Epithelial cell of esophagus (primary cell): ENCODE measurements at places on chromosomes 5 and 9.
A peak's percentile ranks its signal among the peaks of the same experiment; 100 is the strongest.

DNA sequence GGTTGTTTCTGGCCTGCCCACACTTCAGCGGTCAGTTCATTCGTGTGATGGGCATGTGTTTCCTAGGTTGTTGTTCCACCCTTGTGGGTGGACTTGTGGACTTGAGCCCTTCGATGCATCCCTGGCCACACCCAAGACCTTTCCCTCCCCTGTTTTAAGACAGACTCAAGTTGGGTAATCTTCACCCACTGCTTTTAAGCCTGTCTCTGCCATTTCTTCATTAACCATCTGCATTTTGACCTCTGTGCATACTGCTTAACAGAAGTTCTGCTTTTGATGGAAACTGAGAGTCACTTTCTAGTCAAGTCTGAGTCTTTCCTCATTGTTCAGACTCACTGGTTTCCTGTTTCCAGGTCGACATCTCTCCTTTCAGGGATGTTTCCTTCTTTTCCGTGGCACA lies 233.7 kb downstream of the ARHGEF28 start:
- no peak for DNase-seq

- no peak for DNase-seq
Measured at GRCh38 chr9:7341571-7341970, 458.0 kb downstream of the DMAC1 start.

- DNase-seq: no peak
Measured at GRCh38 chr9:6926436-6926835, 168.7 kb downstream of the KDM4C start.

DNA sequence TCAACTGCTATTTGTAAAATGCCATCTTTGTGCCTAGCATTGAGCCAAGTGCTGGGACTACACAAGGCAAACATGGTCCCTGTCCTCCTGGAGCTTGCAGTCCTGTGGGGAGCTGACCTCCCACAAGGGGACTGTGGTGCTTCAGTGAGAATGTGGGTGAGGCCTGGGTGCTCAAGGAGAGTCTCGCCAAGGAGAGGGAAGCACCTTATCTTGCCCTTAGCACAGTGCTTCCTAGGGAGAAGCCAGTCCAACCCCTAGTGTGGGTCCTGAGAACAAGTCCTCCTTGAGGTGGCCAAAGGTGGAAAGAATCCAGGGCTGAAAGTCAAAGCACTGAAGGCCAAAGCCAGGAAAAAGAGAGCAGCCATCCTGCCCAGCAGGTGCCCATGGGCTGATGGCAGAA lies 31.1 kb upstream of the MVB12B start:
- no peak for DNase-seq

DNA sequence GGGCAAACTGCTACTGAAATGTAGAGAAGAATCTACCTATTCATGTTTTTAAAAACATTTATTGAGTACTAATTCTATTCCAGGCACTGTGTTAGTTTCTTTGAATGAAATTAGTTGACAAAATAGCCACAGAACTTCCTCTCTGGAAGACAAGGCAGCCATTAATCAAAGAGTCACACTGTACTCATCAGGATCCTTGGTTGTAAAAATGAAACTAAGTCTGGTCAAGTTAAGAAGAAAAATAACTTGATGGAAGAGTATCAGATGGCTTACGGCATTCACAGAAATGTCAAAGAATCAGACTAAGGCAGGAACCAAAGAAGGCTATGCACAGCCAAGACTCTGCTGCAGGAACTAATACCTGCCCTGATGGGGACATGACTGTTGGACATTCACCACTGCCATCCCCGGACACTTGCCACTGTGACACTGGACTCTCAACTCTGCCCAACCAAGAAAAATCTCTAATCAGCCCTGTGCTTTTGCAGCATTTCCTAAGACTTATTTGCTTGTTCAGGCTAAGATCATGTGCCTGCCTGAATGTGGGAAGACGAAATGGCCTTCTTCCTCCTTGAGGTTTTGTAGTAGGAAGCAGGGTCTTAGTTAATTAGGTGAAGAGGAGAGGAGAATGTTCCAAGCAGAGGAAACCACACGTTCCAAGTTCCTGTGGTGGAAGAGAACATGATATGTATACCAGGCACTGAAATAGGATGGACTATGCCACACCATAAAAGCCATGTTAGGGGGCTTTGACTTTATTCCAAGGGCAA lies 23.3 kb upstream of the NDUFB6 start:
- no peak for DNase-seq

DNA sequence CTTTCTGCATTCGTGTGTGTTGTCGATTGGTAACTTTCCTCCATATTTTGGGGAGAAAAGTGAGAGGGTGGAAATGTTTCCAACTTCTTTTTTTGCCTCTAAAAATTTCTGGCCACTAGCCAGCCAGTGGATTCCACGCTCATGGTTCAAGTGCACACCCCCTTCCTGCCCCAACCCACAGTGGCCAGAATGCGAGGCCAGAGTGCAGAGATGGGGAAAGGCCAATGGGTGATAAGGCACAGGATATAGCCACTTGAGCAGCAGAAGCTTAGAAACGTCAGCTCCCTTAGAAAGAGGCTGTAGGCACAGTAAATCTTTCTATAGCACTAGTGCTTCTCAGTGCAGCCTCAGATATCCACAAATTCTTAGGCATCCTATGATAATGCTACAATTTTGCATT lies 75.8 kb upstream of the ADRB2 start:
- DNase-seq: no peak

GRCh38 chr5:99369797-99370593 lies 441.2 kb upstream of the CHD1 start:
- no peak for DNase-seq

DNA sequence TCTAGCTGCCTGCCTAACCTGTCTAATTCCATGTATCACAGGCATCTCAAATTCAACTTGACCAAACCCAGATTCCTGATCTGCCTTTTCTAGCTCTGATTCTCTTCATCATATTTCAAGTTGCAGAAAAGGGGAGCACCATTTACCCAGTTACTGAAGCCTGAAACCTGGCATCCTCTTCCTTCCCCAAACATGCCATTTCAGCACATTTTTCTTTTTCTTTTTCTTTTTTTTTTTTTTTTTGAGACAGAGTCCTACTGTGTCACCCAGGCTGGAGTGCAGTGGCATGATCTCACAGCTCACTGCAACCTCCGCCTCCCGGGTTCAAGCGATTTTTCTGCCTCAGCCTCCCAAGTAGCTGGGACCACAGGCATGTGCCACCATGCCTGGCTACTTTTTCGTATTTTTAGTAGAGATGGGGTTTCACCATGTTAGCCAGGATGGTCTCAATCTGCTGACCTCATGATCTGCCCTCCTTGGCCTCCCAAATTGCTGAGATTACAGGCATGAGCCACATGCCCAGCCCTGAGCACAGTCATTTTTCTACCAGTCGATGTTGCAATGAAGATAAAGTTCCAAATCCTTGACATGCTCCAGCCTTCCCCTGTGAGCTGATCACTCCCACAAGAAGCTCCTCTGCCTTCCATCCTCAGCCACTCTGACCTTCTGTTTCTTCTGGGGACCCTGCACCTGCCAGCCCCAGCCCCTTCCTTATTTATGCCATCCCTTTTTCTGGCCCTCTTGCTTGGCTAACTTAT lies 32.2 kb downstream of the ACER2 start:
- peak; percentile 11 for DNase-seq

DNA sequence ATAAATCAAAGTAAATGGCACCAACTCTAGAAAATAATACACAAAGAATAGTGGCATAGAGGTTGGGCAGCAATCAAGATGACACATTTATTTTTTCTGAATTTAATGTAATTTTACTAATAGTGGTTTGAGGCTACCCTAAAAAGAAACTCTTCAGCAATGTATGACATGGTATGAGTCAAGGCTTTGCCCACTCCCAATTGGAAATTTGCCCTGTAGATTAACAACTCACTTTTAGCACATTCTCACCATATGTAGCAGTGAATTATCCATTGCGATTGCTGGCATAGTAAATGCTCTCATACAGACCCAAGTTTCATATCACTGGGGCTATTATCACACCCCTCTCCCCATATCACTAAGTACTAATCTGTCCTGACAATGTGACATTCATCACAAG lies 832.1 kb upstream of the ZNF608 start:
- DNase-seq: no peak

GRCh38 chr9:104780796-104781395 lies 17.0 kb downstream of the NIPSNAP3B start:
- peak; percentile 65 for DNase-seq

DNA sequence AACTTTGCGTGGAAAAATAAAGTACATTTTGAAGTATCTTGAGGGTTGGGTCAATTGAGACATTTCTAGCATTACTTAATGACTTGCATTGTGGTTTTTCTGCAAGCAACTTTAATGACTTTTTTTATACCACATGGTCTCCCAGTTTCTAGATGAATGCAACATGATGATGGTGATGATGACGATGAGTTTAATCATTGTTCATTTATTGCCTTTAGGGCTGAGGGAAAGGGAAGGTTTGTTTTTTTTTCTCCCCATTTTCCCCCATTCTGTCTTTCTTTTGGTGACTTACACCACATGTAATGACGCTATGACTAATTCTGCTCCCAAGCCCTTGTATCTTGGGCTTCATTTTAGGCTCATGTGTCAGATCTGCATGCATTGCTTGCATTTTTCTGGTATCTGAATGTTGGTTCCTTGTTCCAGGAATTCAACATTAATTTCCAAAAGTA lies 57.7 kb upstream of the NXNL2 start:
- peak; percentile 89 for DNase-seq

DNA sequence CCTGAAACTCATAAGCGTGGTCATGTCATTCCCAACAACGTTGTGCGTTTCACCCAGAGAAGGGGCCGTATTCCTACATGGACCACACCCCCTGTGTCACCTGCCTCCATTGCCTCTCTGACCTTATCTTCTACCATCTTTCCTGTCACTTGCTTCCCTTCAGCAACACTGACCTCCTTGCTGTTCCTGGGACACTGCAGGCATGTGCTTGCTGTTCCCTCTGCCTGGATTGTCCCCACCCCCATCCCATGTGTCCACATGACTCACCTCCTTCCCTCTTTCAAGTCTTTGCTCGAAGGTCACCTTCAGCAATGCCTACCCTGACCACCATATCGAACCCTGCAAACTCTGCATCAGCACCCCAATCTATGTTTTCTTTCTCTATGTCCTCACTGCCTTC lies 133.2 kb upstream of the ZNF618 start:
- no peak for DNase-seq

DNA sequence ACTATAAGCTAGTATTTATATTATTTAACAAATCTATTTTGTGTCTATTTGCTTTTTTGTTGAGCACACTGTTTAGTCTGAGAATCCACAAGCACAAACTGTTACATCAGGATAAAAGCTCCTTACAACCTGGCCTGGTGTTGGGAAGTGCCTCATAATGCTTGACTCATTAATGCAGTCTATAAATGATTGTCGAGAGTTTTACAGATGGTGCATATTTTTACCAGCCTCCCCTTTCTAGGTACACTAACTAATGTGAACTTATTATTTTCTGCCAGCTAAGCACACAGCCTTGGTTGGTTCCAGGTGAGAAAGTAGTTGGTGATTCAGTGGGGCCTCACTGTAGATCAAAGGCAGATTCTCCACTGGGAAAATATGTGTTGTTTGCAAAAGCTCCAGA lies 151.0 kb upstream of the ADAMTS16 start:
- DNase-seq: no peak

DNA sequence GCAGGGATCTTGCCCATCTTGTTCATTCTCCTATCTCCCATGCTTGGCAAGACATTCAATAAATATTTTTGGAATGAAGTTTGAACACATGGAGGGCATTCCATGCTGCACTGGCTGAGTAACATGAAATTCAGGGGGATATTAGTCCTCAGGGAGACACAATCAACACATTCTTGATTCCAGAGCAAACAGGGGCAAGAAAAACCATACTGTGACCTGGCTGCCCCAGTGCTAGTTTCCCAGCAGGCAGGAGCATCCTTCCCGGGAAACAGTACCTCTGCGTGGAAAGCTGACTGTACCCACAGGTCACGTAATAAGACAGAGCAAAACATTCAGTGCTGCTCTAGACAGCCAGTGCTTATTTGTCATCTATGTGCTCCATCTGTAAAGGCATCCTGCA lies 66.3 kb upstream of the SPOCK1 start:
- DNase-seq: no peak

DNA sequence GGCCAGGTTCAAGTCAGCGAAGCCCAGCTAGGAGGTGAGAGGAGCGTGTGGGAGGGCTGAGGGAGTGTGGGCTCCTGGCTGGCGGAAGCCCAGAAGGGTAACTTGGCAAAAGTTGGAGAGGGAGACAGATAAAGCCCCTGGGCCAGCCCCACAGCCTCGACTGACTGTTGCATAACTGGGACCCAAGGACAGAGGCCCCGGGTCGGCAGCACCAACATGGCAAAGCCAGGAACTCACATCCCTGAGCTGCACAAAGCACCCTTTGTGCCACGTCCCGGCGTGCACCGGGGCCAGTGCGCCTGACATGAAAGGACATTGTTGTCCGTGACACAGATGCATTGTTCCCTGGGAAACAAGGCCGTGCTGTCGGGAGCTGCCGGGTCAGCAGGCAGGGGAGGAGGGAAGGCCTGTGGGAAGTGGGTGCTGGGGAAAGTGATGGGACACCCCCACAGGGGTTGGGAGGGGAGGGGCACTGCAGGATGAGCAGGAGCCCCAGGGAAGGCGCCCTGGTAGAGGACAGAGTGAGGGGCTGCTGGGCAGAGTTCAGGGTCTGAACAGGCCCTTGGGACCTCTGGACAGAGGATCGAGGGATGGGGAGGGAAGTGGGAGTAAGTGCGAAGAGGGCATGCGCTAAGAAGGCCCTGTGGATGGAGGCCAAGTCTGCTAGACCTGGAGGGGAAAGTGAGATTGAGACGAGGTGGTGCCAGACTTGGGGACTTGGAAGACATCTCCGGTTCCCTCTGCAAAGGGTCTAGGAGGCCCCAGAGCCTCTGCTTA lies 13.0 kb upstream of the DPM2 start:
- DNase-seq: no peak

GRCh38 chr5:100904259-100904861 lies 1.3 kb upstream of the ST8SIA4 start:
- no peak for DNase-seq

DNA sequence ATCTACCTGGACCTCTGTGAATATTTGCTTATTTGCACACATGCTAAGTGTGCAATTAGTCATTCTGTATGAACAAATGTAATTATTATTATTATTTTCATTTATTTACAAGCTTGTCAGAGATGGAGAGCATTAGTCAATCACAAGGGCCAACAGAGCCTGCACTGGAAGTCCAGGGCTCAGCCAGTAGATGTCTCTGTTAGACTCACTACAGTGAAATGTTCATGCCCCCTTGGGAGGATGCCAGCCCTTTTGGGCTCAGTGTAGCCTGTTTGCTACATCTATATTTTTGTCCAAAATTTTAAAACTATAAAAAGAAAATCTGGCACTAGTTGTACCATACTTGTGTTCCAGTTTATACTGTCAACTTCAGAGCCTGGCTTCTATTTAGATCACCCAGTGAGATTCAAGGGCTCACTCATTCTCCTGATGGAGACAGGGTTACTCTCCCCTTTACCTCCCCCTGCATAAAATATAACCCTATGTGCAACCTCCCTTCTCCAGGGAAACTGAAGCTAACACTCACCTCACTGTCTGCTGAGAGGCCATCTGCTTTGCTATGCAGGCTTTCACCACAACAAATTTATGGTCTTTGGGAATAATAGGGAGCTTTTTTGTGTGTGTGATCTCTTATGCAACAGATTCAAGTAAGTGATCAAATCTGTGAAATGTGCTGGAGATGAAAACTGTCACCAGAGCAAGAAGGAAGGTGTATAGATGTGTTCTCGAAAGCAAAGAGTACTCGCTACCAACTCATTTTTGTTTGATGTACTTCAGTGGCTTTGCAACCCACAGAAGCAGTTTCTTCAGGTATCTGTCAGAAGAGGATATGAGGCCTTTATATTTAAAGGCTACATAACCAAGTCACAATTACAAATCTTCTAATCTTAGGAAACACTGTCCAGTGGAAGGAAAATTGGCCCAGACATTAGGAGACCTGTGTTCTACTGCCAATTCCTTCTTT lies 99.9 kb upstream of the TLE4 start:
- peak; percentile 57 for DNase-seq
